ENCODE measurements at places on chromosomes 4 and X. TPM values are rescaled to one million over a fixed set of nuclear protein-coding genes. Genes with fewer than 3 reads are reported as not detected.

RXFP1 gene
- 0.81 TPM for total RNA-seq

- DNase-seq, result peak; percentile 77
Measured at GRCh38 chr4:154332681-154333421, 158.7 kb downstream of the DCHS2 start.

DNA sequence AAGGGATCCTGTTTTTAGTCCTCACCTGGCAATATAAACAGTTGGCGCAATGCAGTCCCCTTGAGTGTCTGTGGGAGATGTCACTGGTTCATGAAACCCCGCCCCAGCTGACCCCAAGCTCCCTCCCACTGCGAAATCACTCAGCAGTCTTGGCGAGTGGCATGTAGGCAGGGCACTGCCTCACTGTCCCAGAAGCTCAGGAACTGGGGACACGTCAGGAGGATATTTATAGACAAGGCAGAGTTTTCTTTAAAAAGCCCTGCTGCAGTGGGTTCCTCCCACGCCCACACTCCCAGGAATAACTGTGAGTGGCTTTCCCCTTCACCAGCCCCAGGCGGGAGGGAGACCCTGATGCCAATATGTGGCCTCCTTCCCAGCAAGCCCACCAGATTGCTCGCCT lies 44.3 kb upstream of the PPP2R2C start:
- DNase-seq, result no peak

RS1 gene
- not detected for total RNA-seq

GRCh38 chr4:173056271-173056670 lies 112.3 kb upstream of the GALNT7 start:
- DNase-seq, result no peak

SPIN2A gene
- total RNA-seq, result 0.71 TPM

- no peak for DNase-seq
Measured at GRCh38 chr4:41364876-41365275, 108.1 kb downstream of the UCHL1 start.

DNA sequence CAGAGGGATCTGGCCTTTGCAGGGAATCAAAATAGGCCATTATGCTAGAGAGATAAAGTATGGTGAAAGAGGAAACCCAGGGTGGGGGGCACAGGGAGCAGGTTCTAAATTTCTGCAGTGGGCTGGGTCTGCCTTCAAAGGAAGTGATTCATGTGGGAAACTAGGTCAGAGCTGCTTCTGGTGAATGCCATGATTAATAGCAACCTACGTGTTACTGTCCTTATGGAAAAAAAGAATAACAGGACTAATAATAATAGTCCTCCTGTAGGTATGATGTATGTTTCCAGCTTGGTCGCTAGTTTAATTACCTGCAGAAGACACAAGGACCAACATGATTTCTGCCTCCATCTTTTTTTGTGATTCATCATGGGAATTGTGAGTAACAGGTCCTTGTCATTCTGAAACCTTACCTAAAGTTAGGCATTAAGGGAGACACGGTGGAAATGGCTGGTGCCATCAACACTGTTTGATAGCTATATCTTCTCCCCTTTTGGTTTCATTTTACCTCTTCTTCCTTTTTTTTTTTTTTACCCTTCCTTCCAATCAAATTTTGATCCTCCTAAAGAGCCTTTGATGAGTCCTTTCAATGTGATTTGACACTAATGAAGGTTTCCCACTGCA lies 180.4 kb downstream of the CPEB2 start:
- DNase-seq, result no peak

SLC9B1 gene
- total RNA-seq, result 23.4 TPM

DNA sequence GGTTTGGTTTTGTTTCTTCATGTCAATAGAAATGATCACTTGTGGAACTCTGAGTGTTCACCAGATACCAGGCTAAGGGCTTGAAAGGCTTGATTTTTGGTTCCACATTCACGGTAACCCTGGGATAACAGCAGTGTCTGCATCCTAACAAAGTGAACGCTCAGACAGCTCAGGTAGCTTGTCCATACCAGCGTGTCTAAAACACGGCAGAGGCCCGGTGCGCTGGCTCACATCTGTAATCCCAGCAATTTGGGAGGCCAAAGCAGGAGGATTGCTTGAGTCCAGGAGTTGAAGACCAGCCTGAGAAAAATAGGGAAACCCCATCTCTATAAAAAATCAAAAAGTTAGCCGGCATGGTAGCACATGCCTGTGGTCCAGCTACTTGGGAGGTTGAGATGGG lies 49.0 kb downstream of the HTRA3 start:
- peak; percentile 6 for DNase-seq

DNA sequence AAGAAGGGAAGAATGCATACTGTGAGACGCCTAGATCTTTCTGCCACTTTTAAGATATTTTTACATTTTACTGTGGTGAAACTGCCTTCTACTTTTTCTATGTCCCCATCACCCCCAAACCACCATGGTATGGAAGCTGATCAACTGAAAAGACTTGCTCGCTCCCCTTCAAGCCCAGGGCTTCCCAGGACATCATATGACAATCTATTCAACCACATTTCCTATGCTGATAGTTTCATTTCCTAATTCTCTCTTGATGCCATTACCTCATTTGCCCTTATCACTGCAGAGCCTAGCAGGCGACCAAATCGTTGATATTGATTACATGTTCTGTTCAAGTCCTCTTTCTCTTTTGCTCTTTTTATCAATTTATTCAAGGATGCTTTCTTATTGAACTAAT lies 40.1 kb upstream of the KLHL34 start:
- DNase-seq, result no peak

GLUD2 gene
- total RNA-seq, result 176 TPM

GRCh38 chr4:30744386-30744785 lies 24.2 kb downstream of the PCDH7 start:
- DNase-seq, result no peak

- no peak for DNase-seq
Measured at GRCh38 chr4:118354913-118355312, 2.1 kb upstream of the PRSS12 start.

BGN gene
- 42.3 TPM for total RNA-seq

DNA sequence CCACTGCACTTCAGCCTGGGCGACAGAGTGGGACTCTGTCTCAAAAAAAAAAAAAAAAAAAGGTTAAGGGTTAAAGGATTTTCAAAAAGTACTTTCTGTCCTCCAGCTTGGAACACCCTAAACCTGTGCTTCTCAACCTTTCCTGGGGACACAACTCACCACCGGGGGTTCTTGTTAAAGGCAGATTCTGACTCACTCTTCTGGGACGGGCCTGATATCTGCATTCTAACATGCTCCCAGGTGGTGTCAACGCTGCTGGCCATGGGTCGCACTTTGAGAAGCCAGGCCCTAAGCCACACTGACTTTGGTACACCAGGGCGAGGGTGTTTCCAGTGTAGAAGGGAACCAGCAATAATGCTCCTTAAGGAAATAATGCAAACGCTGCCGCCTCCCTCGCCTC lies 46.1 kb downstream of the AFAP1 start:
- DNase-seq, result no peak

- no peak for DNase-seq
Measured at GRCh38 chrX:2351321-2351720, 149.5 kb downstream of the DHRSX start.

GRCh38 chr4:23166919-23167318 lies 474.2 kb downstream of the GBA3 start:
- no peak for DNase-seq

Measured in testis (tissue), 5 donors.